ENCODE measurements at places on chromosomes 5 and 9.

DNA sequence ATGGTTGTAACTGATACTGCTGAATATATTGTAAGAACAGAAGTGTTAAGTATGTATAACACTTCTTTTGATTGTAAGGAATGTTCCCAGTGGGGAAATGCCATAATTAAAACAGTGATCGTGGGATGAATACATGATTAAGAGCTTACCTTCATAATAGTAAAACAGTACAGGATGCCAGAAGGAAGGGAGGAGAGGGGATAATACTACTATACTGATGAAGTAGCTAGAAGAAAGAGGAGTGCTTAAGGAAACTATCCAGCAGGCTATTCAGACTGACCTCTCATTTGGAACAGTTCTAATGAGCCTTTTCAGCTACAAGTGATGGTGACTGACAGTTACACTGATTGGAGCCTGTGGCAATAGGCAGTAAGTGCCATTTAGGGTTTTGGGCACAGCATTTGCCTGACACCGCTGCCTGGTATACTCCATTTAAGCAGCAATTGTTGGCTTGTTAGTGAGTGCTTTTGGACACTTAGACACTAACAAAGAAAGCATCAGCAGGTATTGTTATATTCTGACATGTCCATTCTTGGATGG is 33.8 kb upstream of the KDM4C start:
- DNase-seq, result no peak

DNA sequence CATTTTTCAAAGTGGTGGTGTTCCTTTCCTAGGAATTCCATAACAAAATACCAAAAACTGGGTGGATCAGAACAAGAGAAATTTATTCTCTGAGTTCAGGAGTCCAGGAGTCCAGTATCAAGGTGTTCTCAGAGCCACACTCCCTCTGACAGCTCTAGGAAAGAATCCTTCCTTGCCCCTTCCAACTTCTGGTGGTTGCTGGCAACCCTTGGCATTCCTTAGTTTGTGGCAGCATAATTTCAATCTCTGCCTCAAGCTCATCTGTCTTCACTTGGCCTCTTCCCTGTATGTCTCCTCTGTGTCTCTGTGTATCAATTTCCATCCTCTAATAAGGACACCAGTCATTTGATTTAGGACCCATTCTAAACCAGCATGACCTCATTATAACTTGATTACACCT is 243.7 kb downstream of the MPDZ start:
- DNase-seq, result no peak

GRCh38 chr5:83776437-83777031 is 55.9 kb upstream of the HAPLN1 start:
- no peak for DNase-seq

GRCh38 chr5:163552536-163552935 is 47.1 kb downstream of the MAT2B start:
- no peak for DNase-seq

DNA sequence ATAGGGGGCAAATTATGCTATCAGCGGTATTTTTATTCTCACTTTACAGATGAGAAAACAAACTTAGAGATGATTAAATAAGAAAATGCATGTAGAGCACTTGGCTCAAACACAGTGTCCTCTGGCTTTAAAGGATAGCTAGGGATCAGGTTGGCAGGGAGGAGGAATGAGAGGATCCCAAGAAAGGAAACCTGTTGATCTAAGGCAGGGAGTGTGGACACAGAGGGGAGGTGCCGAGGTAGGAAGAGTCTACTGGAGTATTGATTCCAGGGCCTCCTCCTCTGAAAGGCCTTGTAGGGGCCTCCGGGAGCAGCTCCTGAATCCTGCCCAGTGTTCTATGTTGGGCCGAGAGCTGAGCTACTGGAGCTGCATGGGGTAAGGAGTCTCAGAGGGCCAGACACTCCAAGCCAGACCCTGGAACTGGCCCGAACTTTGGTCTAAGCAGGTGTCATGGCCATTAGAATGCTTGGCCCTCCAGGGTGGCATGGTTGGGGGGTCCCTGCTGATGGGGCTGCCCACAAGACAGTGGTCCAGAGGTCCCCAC is 30.4 kb upstream of the TCF7 start:
- DNase-seq, result no peak

DNA sequence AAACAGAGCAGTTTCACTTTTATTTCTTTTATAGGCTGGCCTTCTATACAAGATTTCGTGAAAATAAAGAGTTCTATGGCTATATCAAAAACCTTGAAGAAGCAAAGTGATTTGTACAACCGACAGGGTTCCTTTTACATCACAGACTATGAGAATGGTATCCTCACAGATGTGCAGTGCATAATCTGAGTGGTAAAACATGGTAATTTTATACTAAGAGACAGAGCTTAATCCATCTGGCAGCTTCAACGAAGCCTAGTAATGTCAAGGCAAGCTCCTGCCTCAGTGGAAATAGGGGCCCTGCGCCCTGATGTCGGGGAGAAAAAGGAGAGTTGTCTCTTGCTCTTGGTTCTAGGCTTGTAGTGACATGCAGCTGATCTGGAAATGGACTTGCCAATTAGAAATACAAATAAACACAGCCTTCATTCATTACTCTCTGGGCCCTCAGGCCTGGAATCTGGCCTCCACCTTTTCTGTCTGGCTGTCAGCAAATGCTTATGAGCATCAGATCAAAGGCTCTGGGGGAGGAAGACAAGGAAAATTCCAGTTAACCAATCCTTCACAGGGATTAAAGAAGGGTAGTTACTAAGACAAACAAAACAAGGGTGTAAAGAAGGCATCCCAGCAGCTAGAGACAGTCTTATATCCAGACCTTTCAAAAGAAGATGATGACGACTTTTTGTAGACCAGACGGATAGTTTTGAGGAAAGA is 33.6 kb upstream of the TRIM32 start:
- DNase-seq, result no peak

- DNase-seq, result no peak
Observed at GRCh38 chr5:29016067-29016466, 1977.7 kb upstream of the CDH9 start.

- no peak for DNase-seq
Observed at GRCh38 chr5:72951671-72952468, 4.0 kb upstream of the FCHO2 start.

DNA sequence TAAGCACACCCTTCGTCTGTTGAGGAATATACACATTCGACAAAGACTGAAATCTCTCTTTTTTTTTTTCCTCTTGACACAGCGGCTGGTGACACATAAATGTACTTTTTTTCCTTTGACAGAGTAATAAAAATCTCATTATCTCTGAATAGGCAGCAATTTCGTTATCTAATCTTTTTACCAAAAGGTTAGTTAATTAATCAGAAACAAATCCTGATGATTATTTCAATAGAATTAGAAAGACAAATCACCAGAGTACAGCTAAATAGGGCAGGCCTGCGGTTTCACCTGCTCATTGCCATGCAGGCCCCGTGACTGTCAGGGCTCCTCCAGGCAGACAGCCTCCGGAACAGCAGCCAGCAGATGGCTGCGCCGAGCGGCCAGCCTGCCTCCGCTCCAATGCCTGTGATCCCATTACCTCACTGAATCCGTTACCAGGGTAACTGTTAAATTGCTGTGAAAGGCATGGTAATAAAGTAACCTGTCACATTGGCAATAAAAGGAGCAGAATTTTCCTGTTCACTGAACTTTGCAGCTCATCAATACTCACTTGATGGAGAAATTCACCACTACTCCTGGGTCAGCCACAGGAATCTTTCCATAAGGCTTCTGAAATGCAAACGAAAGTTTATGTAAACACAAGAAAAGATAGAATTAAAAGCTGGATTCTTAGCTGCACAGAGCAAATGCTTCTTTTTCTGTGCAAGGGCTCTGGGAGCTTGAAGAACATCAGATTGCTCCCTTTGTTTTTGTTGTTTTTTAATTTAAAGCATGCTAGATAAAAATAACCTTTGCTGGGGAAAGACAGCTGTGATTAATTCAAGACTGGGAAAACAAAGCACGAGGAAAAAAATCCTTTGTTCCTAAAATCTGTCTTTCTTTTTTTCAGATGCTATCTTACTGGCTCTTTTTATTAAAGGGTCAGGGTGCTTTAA is 666.4 kb upstream of the ZNF608 start:
- DNase-seq, result no peak

DNA sequence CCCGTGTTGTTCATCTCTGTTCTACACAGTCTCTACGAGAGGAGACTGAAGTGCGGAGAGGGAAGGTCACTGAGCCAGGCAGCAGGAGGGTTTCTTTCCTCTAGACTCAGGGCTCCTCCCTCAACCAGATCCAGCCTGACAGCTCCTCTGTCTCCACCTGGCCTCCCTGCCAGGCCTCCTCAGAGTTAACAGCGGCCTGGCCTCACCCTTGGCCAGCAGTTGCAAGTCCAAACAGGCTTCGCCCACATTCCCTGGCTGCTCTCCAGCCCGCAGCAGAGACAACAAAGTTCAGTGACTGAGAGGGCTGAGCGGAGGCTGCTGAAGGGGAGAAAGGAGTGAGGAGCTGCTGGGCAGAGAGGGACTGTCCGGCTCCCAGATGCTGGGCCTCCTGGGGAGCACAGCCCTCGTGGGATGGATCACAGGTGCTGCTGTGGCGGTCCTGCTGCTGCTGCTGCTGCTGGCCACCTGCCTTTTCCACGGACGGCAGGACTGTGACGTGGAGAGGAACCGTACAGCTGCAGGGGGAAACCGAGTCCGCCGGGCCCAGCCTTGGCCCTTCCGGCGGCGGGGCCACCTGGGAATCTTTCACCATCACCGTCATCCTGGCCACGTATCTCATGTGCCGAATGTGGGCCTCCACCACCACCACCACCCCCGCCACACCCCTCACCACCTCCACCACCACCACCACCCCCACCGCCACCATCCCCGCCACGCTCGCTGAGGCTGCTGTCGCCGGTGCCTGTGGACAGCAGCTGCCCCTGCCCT is at the start of gene HRCT1:
TSS of gene HRCT1 (plus strand) at position 291 of the 768 bp plus-strand sequence. CDS start at position 377, 86 bp downstream.
- no peak for DNase-seq

GRCh38 chr5:179967489-179967888 is 59.8 kb upstream of the TBC1D9B start:
- DNase-seq, result no peak

DNA sequence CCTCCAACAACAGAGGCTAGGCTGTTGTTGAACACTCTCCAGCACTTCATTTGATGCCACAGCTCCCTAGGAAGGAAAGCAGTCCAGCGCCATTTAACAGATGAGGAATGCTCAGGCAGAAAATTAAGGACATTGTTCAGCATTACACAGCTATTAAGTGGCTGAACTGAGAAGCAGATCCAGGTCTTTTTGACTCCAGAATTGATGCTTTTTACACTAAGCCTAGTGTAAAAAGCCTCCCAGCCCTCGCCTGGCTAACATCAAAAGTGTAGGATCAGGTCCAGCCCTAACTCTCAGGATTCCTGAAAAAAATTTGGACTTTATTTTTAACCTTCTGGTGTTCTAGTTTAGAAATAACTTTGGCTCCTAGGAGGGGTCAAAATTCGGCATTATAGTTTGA is 106.4 kb upstream of the SMC5 start:
- no peak for DNase-seq

DNA sequence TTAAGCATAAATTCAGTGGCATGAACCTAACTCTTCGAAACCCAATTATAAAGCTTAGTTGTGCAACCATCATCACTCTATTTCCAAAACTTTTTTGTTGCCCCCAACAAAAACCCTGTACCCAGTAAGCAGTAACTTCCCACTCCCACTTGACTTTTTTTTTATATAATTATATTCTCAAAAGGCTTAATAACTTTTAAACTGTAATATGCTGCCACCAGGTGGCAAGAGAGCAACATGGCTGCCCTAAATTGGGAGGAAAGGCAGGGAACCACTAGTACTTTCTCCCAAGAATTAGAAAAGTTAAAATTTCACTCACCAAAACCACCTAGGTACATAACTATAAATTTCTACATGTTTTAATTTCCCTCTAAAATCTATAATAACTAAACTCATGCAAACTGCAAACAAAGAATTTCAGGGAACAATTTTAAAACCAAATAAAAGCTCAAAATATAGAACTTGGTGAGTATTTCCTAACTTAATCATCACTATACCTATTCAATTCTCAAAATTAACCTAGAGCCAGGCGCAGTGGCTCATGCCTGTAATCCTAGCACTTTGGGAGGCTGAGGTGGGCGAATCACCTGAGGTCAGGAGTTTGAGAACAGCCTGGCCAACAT is 50.2 kb upstream of the RNF38 start:
- no peak for DNase-seq

DNA sequence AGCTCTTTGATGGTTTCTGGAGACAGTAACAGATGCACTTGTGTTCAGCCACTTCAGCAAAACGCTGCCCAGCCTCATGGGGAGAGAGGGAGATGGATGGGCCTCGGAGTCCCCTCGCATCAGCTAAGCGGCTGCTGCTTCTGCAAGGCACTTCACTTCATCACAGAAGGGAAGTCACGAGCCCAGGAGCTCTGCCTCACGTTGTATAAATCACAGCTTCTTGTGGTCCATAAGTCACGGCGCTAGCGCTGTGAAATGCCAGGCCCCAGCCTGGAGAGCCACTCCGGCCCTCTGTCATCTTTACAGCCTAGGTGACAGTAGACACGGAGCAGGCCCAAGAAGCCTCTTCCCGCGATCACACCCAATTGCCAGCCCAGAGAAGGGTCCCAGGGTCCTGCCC is 23.4 kb downstream of the DBH start:
- no peak for DNase-seq

DNA sequence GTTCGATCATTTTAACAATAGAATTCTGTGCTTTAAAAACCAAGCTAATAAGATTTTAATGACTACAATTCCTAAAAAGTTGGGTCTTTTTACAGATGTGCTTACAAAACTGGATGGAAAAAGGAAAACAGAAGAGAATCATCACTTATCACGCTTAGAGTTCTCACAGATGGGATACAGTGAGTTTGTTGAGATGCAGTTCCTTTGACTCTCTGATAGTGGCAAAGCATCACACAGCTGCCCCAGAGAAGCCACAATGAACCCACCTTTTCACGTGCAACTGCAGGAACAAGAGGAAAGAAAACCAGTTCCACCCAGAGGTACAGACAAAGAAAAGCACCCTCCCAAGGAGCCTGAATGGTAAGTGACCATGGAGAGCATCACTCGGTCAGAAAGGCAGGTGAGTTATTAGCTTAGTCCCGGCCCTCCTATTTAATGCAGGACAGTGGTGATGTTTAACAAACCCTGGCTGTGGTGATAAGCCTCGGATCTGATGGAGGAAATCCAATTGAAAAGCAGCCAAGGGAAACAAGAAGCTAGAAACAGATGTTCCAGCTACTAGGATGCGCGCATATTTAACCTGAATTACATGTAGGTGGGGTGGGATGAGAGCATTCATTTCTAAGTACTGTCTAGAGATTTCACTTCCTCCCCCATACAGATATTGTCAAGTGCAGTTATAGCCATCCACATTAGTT is 167.7 kb downstream of the TARS1 start:
- no peak for DNase-seq

DNA sequence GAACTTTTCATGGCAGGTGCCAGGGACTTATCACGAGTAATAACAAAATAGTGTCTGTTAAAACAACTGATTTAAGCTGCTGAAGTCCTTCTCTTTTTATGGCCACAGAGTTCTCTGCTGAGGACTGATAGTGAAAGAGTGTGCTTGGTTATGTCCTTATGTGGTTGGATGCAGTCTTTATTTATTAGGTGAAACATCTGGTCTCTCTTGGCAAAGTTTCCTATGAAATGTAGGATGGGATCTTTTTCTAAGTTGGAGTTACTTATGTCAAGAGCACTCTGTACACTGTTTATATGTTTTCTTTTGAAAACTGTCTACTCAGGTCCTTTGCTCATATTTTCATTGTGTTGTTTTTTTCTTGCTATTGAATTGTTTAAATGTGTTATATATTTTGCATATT is 1816.1 kb upstream of the C9orf72 start:
- DNase-seq, result no peak

All from stimulated activated CD8-positive, alpha-beta memory T cell treated with anti-CD3 and anti-CD28 coated beads, Interleukin-2, amount 100 ng/mL, for 48 hours (primary cell).